ENCODE measurements at places on chromosomes 6 and 20.

DNA sequence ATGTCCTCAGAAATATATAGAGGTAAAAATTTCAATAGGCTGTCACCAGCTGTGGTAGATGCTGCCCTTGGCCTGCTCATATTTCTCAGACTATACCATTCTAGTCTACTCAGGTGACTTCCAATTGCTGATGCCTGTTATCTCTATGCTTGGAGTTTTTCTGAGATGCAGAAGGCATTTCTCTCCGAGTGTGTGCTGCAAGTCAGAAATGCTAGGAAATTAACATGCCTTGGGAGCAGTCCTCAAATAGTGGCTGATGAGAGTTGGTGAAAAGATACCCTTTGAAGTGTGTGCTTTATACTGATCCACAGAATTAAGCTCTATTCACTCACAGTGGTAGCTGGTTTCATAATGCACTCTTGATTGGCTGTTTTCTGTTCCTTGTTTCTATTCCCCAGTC, 43.2 kb upstream of the PKIB start:
- no peak for DNase-seq

DNA sequence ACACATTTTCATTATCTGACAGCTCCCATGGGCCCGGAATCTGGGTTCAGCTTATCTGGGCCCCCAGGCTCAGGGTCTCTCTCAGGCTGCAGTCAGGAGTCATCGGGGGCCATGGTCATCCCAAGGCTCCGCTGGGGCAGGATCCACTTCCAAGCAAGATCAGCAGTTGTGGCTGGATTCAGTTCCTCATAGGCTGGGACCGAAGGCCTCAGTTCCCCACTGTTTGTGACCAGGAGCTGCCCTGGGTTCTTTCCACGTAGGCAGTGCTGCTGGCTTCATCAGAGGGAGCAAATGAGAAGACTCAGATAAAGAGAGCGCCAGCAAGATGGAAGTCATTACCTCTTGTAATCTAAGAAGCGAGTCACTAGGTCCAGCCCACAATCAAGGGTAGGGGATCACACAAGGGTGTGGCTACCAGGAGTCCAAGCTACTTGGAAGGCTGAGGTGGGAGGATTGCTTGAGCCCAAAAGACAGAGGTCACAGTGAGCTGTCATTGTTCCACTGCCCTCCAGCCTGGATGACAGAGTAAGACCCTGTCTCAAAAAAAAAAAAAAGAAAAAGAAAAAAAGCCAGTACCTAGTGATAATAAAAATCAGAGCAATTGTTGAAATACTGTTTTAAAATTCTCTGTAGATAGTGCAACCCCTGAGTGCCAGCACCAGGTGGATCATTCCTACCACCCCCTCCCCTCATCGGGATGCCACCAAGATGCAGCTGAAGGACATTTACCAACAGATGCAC, 162.7 kb downstream of the NFATC2 start:
- no peak for DNase-seq

- DNase-seq = peak; percentile 14
Measured at GRCh38 chr6:159929819-159930218, 39.0 kb downstream of the MAS1 start.

DNA sequence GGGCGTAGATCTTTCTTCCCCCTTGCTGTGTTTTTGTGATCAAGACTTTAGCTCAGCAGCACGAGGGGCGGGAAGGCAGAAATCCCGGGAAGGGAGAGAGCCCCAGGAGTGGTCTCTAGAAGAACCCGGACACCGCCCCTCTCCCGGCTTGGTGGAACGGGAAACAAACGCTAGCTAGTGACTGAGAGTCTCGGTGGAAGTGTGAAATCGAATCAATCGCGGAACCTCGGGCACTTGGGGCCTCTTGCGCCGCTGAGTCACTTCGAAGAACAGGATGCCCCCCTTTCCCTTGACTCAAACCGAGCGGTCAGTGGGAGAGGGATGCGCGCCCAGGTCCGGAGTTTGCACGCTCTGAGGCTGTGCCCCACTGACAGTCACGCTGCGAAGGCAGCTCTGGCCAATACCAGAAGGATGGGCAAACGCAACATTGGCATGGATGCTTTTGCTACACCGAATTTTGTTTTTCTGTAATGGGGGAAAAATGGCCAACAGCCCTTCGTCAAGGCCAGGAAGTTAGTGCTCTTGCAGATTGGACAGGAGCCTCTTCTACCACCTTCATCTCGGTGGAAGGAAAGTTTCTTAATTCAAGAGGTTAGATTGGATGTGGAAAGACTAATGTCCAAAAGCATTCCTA, 1.6 kb upstream of the OLIG3 start:
- no peak for DNase-seq

DNA sequence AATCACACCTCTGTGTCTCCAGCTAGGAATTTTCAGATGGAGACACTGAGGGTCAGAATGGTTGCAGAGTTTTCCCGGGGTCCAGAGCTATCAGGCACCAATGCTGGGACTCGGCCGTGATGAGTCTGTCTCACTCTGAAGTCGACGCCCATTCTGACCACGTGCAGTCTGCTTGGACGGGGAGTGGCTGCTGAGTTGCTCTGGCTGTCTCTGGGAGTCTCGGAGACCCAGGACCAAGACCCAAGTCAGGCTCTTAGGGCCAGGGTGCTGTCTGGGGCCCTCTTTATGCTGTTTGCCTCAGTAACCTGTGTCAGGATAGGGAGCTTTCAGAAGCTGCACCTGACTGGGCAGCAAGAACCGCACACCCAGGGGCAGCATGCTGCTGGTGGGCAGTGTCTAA, 4.6 kb downstream of the IP6K3 start:
- DNase-seq = no peak

- no peak for DNase-seq
Measured at GRCh38 chr6:158705386-158706126, 55.7 kb downstream of the SYTL3 start.

DNA sequence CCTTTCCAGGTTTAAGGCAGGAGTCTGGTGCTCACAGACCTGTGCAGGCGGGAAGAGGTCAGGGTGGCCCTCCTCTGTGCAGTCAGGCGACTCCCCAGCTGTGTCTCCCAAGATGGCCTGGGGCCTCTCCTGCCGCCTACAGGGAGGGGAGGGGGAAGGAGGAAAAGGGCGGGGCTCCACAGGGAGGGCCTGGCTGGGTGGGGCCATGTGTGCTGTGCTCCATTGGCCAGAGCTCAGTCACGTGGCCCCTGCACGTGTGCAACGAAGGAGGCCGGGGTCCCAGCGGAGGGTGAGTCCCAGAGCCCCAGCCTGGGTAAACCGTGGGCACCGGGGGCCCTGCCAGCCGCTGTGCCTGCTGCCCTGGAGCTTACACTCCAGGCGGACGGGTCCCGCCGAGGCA, 211.6 kb downstream of the ZDHHC14 start:
- DNase-seq = no peak

GRCh38 chr20:24665741-24666191, 196.3 kb downstream of the SYNDIG1 start:
- DNase-seq = no peak

DNA sequence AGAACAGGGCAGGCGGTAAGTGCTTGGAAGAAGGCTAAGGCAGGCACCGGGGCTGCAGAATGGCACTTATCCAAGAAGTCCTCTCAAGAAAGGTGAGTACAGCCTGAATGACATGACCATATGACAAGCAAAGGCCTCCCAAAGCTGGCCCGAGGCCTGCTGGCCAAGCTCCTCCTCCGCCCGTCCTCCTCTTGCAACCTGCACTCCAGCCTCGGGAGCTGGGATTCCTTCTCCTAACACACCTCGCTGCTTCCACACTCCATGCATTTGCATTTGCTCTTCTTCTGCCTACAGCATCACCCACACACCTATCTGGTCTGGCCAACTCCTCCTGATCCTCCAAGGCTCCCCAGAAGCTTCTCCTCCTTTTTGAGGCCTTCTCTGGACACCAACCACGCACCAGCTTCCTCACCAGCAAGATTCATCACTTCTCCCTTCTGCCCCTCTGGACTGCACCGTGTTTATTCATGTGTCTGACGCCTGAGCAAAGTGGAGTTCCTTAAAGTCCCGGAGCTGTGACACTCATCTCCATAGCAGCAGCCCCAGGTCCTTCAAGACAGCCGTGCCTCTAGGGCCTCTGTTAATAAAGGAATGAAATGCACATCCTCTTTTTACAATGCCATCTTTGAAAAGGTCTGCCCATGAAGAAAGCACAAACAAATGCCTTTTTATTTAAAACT, 32.3 kb downstream of the CNKSR3 start:
- no peak for DNase-seq

DNA sequence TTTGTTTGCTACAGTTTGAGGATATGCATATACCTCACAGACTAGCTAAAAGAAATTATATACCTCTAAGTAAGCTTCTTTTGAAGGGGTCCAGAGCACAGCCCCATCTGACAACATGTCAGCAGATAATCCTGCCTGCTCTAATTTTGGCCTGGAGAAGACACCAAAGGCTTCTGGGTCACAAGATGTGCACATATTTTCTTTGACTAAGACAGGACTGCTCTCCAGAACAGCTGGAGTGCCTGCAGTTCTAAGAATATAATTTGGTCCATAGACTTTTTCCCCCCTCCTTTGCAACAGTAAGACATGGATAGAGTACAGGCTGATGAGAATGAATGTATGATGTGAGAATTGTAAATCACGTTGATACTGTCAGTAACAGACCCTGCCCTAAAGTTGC, 107.9 kb upstream of the KCNK16 start:
- no peak for DNase-seq

DNA sequence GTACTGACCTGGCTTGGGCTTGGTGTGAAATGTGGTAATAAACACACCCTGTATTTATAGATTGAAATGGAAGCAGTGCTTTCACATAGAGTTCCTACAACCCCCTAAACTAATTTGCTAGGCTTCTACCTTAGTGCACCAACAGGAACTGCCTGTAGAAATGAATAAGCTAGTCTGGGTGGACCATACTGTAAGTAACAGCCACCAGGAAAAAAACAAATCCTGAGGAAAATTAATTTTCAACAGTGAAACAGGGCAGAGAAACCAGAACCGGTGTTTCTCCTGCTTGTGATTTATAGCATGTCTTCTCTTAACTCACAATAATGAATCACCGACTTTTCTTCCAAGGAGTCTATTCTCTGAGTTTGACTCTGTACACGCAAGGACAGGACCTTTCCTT, 184.8 kb upstream of the HDAC2 start:
- no peak for DNase-seq

DNA sequence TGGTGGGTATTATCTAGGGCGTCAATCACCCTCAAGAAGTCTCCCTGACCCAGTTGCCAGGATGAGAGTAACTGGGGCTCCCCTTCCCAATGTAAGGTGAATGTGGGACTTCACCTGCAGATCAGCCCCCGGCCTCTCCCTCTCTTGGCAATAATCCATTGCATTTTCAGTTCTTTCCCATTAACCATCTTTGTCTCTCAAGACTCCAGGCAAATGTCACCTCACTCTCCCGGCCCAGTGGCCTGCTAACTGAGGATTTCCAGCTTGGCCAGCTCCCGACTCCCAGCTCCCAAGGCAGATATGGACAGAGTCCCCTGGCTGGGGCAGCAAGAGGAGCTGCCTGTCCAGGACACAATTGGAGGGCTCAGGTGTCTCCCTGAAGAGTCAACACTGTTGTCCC, 7.3 kb downstream of the ETV7 start:
- DNase-seq = no peak

GRCh38 chr6:44356487-44356886, 14.0 kb downstream of the SPATS1 start:
- no peak for DNase-seq

DNA sequence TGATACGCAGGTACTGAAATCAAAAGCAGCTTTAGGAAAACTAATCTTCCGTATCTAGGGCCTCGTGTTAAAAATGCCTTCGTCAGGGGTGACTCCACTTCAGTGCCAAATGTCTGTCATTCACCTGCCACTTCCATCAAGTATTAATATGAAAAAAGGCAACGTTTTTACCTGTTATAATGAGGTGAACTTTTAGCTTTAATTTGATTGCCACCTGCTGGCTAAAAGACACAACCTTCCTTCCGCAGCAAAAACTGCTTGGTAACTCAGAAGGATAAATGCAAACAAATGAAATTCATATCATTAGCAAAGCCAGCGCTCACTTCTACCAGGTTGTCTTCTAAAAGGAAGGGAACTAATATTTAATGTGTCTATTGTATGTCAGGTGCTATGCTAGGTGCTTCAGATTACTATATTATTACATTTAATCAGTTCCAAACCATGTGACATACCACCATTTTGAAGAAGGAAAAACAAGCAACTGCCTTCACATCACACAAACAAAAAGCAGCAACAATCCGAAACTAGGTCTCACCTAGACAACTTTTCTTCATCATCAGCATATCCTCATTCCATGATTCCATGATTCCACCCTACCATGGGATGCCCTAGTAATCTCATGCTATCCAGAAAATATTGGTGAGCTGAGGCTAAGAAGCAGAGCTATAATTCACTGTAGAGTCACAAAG, 20.6 kb upstream of the ARHGAP18 start:
- DNase-seq = peak; percentile 27

GRCh38 chr20:36107881-36108280, 46.7 kb upstream of the EPB41L1 start:
- no peak for DNase-seq

DNA sequence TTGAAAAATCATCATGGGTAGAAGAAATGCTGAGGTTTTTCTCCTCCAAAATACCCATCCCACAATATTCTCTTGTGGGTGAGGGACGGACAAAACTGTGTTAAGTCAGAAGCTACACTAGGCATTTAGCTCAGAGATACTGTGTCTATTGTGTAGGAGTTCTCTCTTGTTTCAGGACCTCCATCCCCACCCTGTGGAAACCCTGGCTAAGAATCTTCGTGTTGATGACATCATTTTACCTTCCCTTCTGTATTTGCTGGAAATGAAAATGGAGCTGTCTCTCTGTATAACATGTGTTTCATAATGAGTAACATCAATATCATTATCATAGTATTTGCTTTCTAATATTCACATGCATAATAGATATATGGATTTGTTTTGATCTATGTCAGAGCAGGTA, 1193.0 kb upstream of the CITED2 start:
- DNase-seq = no peak

DNA sequence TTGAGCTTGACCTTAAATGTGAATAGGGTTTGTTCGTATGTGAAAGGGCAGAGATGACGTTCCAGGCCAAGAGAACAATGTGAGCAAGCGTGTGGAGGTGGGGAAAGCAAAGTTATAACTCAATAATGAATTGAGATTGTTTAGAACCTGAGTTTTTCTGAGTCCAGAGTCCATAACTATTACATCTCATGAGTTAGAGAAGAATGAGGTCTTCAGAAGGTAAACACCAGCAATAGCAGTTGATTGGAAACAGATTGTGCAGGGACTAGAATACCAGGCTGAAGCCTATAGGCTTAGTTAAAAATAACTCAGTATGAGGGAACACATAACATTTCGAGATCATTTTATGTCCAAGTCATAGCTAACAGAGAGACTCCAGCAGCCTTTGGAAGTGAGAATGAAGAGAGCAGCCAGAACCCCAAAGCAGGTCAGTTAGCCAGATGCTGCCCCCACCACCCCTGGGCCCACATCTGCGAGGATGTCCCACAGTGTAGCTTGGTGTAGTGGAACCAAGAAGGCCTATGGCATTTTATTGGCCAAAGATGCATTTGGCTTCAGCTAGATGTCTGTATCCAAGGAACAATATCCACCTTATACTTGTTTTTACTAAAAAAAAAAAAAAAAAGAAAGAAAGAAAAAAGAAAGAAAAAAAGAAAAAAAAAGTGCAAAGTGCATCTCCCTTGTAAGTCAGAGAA, 121.7 kb downstream of the TNFRSF21 start:
- DNase-seq = no peak

- DNase-seq = peak; percentile 81
Measured at GRCh38 chr6:4281341-4282293, 146.2 kb upstream of the ECI2 start.

- no peak for DNase-seq
Measured at GRCh38 chr6:24768361-24768760, 6.4 kb upstream of the GMNN start.

- DNase-seq = no peak
Measured at GRCh38 chr6:166379103-166379586, 3.6 kb downstream of the MPC1 start.
